ENCODE measurements at places on chromosomes 3 and 15.

DNA sequence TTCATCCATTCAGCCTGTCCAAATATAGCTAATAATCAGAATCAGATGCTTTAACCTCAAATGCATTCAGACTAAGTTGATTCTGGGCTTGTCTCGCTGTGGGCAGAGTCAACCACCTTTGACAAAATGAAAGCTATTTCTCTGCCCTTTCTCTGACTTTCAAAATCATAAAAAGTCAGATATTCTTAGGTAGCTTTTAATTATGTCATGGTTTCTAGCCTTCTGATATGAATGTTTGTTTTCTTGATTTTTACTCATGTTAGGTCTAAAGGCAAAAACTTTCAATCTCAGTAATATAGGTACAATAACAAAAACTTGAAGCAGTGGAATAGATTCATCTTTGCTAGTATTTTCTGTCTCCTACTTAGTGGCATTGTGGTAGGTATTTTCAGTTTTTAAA, 25.3 kb upstream of the C15orf61 start:
- no peak for DNase-seq

DNA sequence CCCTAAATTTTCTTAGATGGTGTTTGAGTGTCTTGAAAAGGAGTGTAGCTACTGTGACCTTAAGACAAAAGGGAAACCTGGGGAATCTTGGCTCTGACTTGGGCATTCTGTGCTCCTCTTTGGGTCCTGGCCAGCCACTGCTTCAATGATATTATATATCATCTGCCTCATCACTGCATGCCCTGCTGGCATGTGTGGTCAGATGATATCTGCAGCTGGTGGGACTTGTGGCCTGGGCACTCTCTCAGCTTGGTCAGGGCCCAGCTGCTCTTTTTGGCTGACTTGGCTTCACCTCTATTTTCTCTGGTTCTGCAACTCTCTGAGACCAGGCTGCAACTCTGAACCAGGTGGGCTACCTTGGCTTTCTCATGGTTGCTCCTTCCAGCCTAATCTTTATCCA, 446.1 kb upstream of the RARB start:
- no peak for DNase-seq

- DNase-seq, result no peak
Observed at GRCh38 chr15:90941038-90941437, 6.0 kb downstream of the UNC45A start.

DNA sequence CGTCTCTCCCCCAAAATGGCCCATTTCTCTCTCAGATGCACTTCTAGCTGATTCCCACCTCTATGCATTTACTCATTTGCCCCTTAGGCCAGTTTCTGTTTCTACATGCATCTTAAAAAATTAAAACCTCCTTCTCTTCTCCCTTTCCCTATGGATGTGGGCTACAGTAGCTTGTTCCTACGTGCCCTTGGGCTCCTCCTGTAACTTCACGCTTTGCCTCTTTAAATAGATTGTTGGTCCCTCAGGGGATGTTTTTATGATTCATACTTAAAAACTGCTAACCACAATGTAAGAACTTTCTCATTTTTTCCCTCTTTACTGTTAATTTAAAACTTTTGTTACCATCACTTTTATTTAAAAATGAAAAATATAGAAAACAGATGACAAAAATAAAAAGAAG, 185.6 kb upstream of the MRPL3 start:
- no peak for DNase-seq

GRCh38 chr3:52061121-52061910, 4.9 kb upstream of the DUSP7 start:
- DNase-seq, result no peak

- DNase-seq, result no peak
Observed at GRCh38 chr15:64582202-64582601, 121.8 kb downstream of the ZNF609 start.

All from T1000 (cell line).